ENCODE measurements at places on chromosomes 1 and 21. TPM values are rescaled to one million over a fixed set of nuclear protein-coding genes. Genes with fewer than 3 reads are reported as not detected.

Gene SLC37A1
- 4.7 TPM for total RNA-seq

DNA sequence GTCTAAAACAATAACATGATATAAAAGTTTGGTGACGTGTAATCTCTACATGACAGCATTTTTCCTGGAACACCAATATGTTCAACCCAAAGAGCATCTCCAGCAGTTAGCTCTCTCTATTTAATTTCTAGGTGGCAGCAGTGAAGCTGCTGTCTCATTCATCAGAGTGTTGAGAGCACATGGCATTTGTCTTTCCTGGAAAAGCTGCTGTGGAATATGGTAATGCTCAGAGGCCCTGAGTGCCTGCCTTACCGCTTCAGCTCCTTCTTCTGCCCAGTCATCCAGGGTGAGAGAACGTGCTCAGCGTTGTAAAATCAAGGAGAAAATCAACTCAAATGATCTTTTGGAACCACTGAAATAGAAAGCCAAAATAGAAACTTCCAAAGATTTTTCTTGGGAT, 640.7 kb downstream of the ADGRL2 start:
- DNase-seq: no peak

DNA sequence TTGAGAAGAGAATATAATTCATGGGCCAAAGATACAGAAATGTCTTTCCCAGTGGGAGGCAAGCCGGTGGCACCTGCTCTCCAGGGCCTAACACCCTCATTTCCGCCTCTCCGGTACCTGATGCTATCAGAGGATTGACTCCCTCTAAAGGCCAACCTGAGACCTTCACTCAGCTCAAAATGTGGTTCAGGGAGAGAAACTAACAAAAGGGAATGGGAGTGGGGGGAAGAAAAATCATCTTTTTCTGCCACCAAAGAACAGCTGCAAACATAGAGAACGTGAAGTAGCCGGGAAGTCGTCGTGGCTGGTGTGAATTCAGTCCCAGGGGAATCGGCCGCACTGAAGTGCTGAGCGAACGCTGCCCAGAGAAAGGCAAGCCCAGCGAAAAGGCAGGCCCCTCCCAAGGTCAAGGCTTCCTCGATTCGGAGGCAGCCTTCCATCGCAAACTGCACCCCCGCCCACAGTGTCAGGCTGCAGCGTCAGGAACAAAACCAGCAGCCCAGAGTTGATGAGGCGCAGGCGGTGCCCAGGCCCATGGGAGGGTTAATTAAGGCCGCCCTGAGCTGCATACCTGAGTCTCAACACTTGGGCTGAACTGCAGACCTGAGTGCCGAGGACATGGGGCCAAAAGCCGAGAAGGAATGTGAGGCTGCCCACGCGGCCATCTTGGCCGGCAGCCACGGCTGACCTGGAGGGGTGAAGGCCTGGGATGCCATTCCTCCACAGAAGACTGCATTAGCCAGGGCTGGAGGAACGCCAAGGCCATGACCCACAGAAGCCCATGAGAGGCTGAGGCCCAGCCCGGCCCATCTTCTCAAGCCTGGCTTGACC, 160.2 kb downstream of the PSMG1 start:
- peak; percentile 66 for DNase-seq

DNA sequence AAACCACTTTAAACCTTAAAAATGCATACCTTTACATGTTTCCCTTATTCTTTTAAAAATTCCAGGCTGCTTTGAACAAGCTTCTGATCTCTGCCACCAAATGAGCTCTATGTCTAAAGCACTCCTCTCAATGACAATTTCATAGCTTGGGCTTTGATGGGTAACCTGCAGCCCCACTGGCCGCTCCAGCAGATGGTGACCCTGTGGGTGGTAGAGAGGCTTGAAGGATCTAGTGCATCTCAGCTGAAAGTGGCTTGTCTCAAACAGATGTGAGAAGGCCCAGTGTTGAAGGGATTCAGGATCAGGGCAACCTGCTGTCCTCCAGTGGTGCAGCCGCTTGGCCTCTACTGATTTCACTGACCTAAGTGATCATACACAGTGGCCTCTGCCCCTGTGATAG, 84.7 kb upstream of the IRF2BP2 start:
- DNase-seq: no peak

DNA sequence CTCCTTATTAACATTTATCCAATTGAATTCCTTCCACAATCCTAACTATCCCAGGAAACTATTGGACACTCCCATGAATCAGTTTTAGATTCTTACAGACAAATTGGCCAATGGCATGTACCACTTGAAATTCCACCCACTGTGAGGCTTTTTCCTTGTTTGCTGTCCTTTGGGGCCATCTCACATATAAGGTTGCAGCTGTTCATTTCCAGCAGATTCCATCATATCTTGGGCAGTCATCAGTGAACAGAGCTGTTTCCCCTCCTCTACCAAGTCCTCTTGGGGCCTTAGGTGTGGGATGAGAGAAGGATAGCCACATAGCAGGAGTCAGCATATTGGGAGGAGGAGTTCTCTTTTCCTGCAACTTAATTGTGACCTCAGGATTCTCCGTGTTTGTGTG, 109.1 kb downstream of the HHAT start:
- DNase-seq: no peak

DNA sequence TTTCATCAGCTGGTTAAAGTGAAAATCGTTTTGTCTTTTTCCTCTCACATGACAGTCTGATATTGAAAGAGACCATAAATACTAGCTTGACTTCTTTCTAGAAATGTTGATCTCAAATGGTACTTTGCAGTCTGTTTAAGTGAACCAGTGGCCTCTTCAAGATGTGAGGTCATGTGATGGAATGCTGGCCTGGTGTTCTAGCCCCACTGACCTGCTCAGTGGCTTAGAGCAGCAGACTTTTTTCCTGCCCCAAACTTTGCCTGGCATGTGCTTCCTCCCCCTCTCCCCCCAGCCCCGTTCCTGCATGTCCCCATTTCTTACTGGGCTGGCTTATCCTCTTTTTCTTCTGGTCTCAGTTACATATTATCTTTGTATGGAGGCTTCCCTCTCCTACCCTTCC, 34.3 kb downstream of the ZYG11A start:
- DNase-seq: no peak

DNA sequence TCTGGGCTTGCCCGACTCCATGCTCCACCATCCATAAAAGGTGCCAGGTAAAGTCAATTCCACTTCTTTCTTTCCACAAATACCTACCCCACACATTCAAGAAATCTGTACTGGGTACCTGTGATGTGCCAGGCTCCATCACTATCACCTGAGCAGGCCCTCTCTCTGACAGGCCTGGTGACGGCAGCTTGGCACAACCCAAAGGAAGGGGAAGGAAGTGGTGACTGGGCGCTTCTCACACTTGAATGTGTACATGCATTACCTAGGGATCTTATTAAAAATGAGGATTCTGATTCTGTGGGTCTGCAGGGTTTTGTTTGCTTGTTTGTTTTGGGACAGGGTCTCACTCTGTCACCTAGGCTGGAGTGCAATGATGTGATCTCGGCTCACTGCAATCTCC, 7.5 kb downstream of the HTR1D start:
- DNase-seq: no peak

DNA sequence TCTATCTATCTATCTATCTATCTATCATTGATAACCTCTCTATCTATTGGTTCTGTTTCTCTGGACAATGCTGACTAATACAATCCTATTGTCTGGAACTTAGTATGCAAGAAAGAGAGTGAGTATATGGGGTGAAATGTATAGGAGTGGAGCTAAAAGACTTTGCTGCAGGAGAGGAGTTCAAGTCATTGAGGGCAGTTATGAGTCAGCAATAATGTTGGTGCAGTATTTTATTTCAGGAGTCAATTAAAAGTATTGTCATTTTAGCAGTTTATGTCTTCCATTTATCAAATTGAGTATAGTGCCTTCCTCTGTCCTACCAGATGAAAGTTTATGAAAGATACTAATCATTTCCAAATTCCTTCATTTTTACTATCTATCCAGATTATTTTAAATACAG, 55.8 kb downstream of the MAP3K7CL start:
- no peak for DNase-seq

DNA sequence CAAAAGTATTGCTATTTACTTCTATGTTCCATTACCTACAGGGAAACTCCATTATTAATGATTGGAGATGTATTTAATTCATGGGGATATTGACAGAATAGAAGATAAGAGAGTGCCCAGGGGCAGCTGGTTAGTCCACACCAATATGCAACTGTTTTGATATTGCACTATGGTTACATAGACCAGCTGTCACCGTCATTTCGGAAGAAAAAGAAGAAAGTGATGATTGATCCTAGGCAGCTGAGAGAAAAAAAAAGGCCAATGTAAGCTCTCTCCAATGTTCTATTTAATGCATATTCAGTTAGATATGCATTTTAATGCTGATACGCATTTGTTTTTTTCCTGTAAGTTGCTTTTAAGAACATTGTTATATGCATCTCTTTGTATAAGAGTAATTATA, 1367.2 kb downstream of the KCNT2 start:
- DNase-seq: no peak

- no peak for DNase-seq
Observed at GRCh38 chr1:94592571-94592920, 51.0 kb upstream of the F3 start.

DNA sequence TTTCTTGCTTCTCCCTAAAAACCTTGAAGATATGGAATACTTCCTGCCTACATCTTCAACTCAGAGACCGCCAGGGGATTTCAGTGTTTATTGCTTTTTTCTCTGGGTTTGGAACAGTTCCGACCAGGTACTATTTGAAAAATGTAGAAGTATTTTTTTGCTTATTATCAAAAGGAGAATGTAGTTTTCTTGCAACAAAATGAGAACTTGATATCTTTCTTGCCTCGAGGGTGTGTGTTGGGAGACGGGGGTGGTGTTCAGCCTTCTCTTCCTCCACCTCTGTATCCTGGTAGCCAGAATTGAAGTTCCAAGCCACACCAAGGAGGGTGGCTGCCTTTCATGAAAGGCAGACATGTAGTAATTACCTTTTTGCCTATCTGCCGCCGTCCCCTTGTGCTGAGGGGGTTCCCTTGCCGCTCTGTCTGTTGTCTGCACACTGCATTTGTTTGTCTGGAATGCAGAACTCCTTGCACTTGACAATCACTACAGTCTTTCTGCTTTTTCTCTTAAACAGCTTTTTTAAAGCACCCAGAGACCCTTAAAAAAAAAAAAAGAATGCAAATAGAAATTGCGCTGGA, 212.1 kb downstream of the PBX1 start:
- DNase-seq: no peak

DNA sequence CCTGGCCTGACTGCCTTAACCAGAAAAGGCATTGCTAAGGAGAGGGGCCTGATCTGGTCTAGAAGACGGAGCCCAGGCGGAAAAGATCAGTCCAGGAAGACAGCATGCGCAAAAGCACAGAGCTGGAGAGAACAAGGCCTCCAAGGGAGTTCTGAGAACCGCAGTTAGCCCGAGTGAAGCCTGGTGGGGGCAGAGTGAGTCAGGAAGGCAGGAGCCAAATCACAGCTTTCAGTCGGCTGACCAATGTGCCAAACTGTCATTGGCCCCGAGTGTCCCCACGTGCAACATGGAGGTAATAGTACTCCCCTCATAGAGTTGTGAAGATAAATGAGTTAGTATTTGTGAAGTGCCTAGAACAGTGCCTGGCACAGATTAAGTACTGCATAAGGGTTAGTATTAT, 1.2 kb upstream of the TSPAN2 start:
- DNase-seq: peak; percentile 89

DNA sequence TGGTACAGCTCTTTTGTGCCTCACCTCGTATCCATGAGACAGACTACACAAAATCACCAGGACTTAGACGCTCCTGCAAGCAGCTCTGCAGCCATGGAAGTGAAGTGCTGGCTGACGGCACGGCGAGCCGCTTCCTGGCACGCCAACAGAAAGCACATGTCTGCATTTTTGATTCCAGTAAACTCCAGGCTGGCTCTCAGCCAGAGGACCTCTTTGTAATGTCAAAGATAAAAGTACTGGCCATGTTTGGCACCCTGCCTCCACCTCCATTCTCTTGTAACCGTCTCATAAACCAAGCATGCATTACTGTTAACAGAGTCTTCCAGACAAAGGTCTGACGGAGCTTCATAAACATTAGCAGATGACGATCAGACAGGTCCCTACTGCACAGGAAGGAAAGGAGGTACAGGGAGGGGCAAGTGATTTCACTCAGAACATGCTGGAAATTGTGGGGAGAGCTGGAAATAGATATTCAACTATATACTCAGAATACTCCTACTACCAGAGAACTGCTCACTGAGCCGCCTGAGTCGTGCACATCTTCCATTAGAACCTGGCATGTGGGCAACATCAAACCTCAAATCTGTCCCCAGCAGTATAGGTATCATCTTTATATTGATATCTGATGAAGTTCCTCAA, 632.0 kb downstream of the SMYD3 start:
- DNase-seq: peak; percentile 94

- peak; percentile 75 for DNase-seq
Observed at GRCh38 chr1:176559878-176560277, 96.9 kb downstream of the PAPPA2 start.

- DNase-seq: peak; percentile 88
Observed at GRCh38 chr1:184610876-184611595, 143.6 kb downstream of the EDEM3 start.

- DNase-seq: no peak
Observed at GRCh38 chr1:212186427-212187207, 98.6 kb upstream of the PPP2R5A start.

DNA sequence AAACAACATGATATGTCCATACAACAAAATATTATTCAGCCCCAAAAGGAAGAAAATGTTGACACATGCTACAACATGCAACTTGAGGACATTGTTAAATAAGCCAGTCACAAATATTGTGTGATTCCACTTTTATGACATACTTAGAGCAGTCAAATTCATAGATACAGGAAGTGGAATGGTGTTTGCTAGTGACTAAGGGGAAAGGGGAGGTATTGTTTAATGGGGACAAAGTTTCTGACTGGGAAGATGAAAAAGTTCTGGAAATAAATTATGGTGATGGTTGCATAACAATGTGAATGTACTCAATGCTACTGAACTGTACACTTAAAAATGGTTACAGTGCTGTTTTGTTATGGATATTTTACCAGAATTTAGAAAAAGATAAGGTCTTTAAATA, 77.7 kb downstream of the RHOU start:
- DNase-seq: no peak

Gene PRELP
- 67.4 TPM for total RNA-seq

DNA sequence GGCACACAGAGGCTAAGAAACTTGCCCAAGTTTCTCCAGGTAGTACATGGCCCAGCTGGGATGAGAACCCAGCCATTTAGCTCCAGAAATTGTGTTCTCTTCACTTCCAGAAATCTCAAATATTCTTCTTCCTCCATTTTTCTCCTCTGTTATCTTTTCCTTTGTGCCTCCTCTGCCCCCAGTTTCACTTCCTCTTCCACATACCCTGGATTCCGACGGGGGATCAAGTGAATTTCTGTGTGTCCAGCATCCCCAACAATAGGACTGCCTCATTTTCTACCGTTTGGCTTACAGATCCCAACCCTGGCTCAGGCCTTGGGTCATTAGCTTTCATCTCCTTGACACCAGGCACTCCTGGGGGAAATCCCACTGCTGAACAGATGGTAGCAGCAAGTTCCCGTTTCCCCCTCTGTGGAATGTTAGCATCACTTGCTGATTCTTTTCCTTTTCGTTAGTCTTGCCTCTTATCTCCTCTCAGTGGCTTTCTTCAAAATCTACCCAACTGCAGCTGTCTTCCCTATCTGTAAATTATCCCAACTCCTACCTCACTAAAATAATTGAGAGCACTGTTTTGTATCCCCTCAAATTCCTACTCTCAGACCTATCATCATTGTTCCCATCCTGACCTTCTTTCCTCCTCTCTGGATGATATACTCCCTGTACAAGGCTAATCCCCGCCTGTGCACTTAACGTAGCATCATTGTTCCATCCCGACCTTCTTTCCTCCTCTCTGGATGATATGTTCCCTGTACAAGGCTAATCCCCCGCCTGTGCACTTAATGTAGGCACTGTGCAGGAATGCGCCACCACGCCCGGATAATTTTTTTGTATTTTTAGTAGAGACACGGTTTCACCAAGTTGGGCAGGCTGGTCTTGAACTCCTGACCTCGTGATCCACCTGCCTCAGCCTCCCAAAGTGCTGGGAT, 36.5 kb downstream of the SCCPDH start:
- no peak for DNase-seq

Measured in sigmoid colon (tissue), 7 donors.